Right hindlimb (tissue), 1 donor: ENCODE measurements at places on chromosomes 2 and 18.

GRCh38 chr2:36530983-36531354 is 67.0 kb downstream of the FEZ2 start:
- DNase-seq = peak; percentile 27

- DNase-seq = no peak
Measured at GRCh38 chr2:139790807-139791752, 1010.9 kb upstream of the NXPH2 start.

DNA sequence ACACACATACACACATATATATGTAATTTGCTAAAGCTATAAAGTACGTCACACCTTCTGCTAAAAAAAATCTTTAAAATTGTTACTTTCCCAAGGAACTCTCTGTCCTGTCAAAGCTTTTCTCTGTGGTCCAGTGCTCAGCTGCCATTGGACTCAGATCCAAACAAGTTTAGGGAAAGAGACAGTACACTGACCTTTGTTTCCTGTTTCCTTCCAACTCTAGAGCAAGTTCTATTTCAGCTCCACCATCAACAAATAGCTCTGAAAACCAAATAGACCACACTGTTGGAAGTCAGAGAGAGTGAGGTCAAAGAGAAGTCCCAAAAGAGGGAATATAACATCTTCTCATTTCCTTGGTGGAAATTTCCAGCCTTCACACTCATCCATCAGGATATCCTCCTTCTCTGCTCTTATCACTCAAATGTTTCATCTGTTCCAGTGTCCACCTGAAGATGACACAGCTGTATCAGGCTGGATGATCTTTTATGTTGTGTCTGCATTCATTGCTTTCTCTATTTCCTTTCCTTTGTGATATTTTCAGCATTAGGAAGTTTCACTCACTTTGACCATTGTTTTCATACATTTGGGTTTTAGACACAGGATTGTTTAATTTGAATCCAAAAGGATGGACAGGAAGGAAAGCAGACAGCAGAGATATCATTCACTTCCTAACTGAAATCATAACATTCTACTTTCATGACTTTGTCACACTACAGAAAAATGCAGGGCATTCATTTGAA is 192.3 kb upstream of the NT5C1B start:
- DNase-seq = no peak

DNA sequence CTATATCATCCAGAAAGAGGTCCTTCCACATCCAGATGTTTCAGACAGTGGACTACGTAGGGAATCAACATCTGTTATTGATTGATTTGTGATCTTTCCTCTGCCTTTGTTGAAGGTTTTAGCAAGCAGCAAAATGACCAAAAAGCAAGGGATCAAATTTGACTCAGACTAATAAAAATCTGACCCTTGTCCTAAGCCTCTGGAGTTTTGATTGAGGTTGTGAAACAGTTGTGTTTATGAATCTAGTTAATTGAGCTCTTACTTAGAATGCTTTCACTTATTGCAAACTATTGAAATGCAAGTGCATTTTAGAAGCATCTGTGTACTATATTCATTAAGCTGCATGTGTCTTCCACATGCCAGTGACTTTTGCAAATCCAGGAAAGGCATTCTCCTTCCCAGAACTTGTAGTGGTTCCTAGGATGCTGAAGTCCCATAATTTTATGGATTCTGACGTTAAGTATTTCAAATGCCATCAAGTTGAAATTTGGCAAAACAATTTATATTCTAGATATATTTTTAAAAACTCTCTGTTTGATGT is 116.0 kb downstream of the MTX2 start:
- no peak for DNase-seq

DNA sequence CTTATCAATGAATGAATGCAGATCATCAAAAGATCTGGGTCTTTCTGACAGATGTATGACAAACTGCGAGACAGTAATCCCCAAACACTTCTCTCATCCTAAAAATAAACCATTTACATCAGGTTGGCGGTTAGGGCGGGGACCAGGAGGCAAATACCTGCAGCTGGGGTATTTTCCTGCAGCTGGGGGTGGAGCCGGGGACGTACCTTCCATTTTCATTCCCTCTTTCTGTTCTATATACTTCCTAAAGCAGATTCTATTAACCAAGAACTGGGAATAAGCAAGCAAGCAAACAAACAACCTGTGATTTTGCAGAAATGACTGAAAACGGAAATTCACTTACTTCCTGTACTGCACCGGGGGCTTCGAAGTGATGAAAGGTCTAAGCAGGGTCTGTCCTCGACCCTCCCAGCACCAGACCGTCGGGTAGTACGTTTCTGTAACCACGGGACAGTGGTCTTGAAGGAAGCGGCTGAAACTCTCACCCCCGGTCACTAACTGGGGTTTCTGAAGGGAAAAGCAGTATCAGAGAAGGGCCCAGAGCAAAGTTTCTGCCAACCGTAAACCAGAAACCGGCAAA is 1.2 kb downstream of the ABHD3 start:
- DNase-seq = no peak

DNA sequence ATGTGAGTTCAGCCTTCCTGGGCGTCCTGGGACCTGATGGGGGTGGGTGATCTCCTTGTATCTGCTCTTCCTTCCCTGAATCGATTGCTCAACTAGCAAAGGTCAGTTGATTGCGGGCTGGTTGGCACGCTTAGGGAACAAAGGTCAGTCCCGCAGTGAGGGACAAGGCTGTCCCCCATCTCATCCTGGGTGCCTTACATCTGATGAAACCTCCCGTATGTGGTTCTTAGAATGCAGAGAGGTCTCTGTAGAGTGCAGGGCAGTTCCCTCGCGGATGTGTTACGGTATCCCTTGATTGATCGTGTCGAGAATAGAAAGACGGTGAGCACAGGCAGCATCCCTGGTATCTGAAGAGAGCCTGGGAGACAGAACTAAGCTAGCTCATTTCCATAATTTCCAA is 56.4 kb upstream of the RBM44 start:
- DNase-seq = no peak

- no peak for DNase-seq
Measured at GRCh38 chr2:176500901-176501300, 231.7 kb downstream of the MTX2 start.

- no peak for DNase-seq
Measured at GRCh38 chr2:231065966-231066365, 9.3 kb downstream of the PSMD1 start.

DNA sequence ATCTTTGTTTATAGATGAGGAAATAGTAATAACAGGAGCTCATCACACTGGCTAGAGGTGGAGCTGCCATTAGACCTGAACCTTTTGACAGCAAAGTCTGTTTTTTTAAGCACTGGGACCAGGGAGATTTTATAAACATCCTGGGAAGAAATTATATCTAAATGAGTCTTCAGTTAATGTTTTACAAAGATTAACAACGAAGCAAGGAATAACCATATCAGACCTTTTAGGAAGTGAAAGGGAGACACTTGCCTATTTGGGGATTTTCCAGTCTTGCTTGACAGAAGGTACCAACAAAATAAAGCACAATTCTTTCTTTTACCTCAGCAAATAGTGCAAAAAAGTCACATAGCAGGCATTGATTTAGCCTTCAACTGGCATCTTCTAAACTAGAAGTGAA is 777.0 kb downstream of the CPS1 start:
- DNase-seq = no peak

GRCh38 chr2:173217116-173217840 is 137.4 kb upstream of the CDCA7 start:
- DNase-seq = no peak

GRCh38 chr18:33710269-33710668 is 132.2 kb downstream of the ASXL3 start:
- DNase-seq = no peak

GRCh38 chr2:214542295-214542694 is 131.4 kb downstream of the VWC2L start:
- peak; percentile 56 for DNase-seq

GRCh38 chr2:201414099-201415023 is 36.9 kb downstream of the TRAK2 start:
- DNase-seq = no peak

- peak; percentile 9 for DNase-seq
Measured at GRCh38 chr2:128465246-128466170, 146.8 kb upstream of the HS6ST1 start.

- DNase-seq = no peak
Measured at GRCh38 chr18:42165922-42166513, 211.0 kb downstream of the PIK3C3 start.

- no peak for DNase-seq
Measured at GRCh38 chr2:39991298-39991697, 212.2 kb upstream of the THUMPD2 start.

GRCh38 chr2:74659462-74659861 is 5.4 kb downstream of the SEMA4F start:
- DNase-seq = no peak

DNA sequence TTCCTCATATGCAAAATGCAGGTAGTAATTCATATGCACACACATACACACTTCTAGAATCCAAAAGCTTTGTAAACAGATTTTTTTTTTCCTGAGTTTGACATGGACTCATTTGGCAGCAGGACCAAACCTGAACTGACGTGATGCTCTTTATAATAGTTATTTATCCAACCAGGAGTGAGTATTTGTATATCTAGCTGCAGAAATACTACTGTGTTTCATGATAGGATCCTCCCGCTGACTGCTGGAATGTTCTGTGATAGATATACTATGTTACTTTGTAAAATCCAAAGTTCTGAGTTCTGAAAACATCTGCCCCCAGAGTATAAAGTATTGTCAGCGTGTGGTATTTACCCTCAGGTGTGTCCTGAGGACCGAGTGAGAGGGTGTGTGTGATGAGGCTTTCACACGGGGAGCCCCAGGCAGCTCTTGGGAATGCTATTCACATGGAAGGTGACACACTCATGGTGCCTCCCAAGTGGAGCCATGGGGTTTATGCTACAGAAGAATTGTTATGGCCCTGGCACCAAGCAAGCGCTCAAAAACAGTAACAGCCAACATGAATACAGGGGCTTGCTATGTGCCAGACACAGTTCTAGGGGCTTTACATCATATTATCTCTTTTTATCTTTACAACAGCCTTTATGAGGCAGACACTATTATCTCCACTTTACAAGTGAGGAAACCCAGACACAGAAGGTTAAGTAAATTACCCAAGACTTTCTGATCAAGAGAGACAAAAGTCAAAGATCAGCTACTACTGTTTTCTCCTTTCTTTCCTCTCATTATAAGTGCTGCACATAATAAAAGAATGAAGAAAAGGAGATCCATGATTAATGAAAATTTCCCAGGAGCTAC is 16.7 kb upstream of the TXNDC2 start:
- no peak for DNase-seq

- DNase-seq = no peak
Measured at GRCh38 chr2:187577310-187577709, 23.1 kb upstream of the TFPI start.

GRCh38 chr2:74584088-74584645 is 29.6 kb downstream of the DOK1 start:
- no peak for DNase-seq

GRCh38 chr2:188726626-188727247 is 247.4 kb upstream of the COL3A1 start:
- no peak for DNase-seq

DNA sequence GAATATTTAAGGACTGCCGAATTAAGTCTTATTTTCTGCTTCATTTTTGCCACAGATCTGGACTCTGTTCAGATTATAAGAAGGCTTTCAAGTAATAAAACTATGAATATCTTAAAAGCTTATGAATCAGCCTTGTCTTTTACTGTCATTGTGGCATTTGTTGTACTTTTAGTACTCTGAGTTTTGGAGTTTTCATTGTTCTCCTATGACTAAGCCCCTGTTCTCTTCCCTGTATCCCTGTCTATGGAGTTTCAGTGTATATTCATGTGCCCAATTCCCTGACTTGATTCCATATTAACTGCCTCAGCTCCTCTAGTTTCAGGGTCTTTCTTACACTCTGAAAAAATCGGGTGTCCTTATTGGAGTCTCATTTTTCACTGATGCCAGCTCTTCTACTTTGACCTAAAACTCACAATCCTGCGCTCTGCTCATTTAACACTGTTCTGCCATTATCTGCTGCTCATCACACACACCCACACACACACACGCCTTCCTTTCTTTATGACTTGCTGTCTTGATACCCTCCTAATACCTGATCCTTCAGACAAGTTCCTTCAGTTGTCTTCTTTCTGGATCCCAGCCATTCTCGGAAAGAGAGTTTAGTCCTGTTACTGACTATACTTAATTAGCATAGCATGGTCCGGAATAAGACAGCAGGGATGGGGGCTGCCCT is 511.8 kb downstream of the CPS1 start:
- DNase-seq = no peak

GRCh38 chr2:181937473-181937872 is 45.9 kb downstream of the ITPRID2 start:
- no peak for DNase-seq

- DNase-seq = peak; percentile 30
Measured at GRCh38 chr2:197873293-197873701, 68.9 kb downstream of the PLCL1 start.

DNA sequence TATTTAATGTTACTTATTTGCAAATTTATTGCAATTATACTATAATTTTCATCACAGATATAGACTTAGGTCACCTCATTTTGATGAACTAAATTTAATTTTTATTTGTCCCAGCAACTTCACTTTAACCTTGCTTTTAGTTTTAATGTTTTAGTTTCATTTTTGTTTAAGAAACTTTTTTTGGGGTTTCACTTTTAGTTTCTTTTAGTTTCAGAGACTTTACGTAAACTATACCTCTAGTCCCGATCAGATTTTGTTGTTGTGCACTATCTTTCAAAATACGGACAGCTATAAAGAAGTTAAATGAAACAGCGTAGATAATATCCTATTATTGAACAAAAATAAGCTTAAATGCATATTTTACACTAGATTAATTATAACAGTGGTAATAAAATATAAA is 460.5 kb downstream of the ERBB4 start:
- no peak for DNase-seq

GRCh38 chr18:7585276-7585670 is 18.2 kb downstream of the PTPRM start:
- no peak for DNase-seq

GRCh38 chr2:184579226-184579625 is 19.1 kb upstream of the ZNF804A start:
- DNase-seq = no peak

GRCh38 chr2:70385966-70386595 is 84.2 kb upstream of the FAM136A start:
- no peak for DNase-seq

DNA sequence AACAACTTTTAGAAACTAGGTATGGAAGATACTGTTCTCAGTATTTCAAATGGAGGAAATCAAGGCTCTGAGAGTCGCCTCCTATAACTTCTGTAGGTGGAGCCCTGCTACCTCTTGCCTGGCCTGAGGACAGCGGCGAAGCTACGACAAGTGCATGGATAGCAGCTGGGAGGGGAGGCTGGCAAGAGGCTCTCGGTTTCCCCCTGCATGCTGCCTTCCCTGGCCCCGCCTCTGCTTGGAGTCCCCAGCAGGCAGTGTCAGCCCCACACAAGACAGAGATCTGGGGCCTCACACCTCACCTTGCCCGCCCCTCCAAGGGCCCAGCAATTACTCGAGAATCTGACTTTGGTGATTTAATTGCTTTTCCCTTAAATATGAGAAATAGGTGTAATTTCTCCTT is 107.6 kb upstream of the POU3F3 start:
- DNase-seq = no peak

- no peak for DNase-seq
Measured at GRCh38 chr18:14964002-14964401, 216.0 kb downstream of the ANKRD30B start.
